ENCODE measurements at places on chromosomes 7 and 10.

GRCh38 chr7:31938650-31939049 is 131.6 kb downstream of the PDE1C start:
- no peak for DNase-seq

DNA sequence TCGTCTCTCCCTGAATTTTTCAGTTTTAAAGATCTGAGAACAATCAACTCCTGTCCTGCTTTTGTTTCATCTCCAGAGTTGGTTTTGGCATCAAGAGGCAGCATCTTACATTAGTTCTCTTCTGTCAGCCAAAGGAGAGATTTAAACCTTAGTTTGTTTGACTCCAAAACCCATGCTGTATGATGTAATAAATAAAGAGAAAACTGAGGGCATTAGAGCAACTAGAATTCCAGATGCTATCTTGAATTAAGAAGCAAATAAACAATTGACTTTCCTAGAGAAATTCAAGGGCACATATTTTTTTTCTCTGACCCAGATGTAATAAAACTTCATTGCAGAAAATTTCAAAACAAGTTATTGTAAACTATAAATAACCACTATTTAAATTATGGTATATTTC is 54.4 kb downstream of the INHBA start:
- DNase-seq: no peak

- no peak for DNase-seq
These were observed 321.2 kb downstream of the FRMD4A start for GRCh38 chr10:14009371-14010100.

GRCh38 chr10:121804460-121804859 is 123.4 kb downstream of the ATE1 start:
- DNase-seq: no peak

DNA sequence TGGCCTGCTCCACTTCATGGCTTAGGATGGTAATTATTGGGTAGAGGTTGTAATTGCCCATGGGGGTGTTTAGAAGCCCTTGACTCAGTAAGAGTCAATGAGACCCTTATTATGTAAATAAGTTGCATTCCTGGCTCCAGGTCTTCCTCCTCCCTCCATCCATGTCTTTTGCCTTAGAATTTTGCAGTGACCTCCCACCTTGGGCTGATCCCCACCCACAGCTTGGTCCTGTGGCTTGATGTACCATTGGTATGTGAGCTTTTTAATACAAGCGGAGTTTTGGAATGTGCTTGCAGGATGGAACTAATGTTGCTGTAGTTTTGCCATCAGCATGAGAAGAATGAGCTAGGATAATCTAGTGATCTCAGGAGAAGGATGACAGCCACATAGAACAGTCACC is 73.2 kb upstream of the DGKI start:
- no peak for DNase-seq

GRCh38 chr7:137774793-137775201 is 72.0 kb downstream of the DGKI start:
- DNase-seq: no peak

DNA sequence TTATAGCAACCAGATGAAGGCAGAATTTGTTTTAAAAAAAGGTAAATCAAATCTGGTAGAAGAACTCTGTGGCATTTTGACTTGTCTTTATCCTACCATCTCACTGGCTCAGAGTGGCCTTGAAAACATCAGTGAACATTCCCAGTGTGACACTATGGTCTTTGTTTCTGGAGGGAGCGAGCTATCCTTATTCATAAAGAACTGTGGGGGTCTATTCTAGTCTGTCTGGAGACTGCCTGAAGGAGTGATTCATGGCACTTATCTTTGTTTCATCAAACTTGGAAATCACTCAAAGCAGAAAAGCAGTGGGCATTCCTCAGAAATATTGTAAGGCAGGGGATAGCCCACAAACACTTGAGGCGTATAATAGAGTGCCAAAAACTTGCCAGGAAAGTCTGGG is 719.1 kb downstream of the PCDH15 start:
- DNase-seq: no peak

DNA sequence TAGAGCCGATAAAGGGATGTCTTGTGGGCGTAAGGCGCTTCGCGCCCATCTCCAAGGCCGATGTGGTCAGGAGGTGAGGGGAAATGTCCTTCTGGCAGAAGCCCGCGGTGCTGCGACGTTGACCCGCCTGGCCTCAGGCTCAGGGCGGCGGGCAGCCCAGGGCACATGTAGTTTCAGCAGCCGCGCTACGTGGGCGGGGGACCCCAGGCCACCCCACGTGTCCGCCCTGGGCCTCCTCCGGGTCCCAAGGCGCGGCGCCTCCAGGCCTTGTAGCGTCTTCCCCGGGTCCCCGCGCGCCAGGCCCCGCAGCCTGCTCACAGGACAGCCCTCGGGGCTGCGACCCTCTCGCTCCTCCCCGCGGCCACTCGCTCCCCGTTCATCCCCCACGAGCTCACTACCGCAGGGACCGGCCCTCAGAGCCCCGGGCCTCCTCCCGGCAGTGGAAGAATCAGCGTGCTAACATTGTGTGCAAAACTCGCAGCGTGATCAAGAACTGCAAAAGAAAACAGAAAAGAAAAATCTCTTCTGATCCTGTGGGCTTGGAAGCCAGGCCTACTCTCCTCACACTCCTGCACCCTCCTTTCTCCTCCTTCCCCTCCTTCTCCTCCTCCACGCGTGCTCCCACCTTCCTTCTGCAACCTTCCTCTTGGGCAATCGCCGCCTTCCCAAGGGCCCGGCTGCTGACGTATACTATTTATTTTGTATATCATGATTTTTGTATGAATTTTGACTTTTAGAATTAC is 4.4 kb upstream of the TBX20 start:
- no peak for DNase-seq

DNA sequence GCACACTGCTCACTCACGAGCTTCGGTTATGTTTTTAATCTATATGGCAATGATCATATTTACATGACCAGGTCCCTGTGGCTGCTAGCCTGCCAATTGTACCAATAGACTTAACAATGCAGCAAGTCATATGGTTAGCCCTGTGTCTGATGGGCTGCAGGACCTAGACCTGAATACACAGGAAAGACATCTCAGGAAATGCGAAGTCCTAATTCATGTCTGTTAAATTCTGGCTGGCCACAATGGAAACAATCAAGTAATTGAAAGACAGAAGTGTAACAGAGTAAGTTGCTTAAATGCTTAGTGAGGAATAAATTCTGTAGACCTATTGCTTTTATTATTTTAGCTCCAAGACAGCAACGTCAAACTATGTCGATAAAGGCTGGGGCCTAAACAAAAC is 112.4 kb upstream of the FZD8 start:
- no peak for DNase-seq

DNA sequence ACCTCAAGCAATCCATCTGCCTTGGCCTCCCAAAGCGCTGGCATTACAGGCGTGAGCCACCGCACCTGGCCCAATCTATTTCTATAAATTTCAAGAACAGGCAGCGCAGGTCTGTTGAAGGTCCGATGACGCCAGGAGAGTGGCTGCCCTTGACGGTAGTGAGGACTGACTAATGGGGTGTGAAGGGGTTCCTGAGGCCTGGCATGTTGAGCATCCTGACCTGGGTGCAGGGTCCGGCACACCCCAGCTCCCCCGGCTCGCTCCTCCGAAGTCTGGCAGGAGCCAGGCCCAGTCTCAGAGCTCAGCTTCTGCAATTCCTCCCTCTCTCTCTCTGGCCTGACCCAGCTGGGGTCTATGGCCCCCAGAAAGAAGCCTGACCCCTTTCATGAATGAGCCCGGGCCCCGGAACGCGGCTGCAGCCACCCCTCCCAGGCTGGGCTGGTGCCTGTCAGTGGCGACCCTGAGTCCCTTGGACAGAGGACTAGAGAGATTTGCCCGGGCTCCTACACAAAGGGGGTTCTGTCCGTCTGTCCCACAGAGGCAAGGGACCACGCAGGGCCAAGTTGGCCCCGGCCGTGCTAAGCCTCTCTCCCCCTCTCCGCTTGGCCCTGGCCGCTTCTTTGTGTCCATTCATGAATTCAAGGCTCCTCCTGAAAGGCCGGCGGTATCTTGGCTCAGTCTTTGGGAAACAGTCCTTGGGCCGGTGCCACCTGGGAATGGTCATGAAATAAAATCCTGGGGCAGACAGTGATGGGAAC is 18.8 kb downstream of the MMD2 start:
- DNase-seq: no peak

GRCh38 chr10:103547391-103547946 is 54.0 kb downstream of the NEURL1 start:
- DNase-seq: no peak

- DNase-seq: no peak
These were observed 14.7 kb upstream of the NXPH1 start for GRCh38 chr7:8418629-8419245.

GRCh38 chr7:70679661-70680060 is 452.3 kb upstream of the GALNT17 start:
- DNase-seq: no peak

- no peak for DNase-seq
These were observed 41.1 kb upstream of the GTF2IRD1 start for GRCh38 chr7:74412603-74413002.

- no peak for DNase-seq
These were observed 48.4 kb upstream of the PODXL start for GRCh38 chr7:131604841-131605279.

DNA sequence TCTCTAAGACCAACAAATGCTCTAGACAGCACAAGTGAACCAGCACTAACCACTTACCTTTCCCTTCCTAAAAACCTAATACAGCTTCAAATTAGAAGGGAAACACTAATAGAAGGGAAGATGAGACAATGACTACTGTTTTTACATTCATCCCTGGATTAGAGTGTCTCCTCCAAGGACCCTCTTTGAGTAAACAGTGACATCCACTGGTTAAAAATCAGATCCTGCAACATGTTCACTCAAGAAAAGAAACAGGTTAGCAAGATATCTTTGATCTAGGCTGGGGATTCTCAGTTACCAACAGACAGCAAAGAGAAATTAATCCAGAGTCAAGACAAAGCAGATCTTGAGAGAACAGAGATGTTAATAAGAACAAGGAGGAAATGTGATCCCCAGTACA is 177.7 kb upstream of the GHITM start:
- no peak for DNase-seq

GRCh38 chr7:137343281-137343841 is at the start of gene PTN:
Gene PTN, minus strand, starts transcription at chr7:137343733. Its CDS starts 88,760 bp downstream, at chr7:137254973.
- no peak for DNase-seq

- no peak for DNase-seq
These were observed 31.5 kb downstream of the NRF1 start for GRCh38 chr7:129642871-129643549.

DNA sequence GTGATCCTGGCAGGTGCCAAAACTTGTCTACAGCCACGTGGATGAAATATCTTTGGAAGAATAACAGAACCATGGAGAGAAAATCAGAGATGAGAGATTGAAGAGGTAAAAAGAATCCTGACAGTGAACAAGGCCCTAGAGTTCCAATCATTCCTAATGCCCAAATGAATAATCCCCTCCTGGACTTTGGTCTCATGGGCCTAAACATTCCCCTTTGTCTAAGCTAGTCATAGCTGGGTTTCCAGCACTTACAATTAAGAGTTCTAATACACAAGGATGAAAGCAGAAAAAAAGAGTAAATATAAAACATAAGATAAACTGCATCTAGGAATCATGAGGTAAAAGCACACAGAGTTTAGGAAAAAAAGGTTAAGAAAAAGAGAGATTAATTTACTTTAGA is 40.2 kb downstream of the ARHGAP12 start:
- no peak for DNase-seq

DNA sequence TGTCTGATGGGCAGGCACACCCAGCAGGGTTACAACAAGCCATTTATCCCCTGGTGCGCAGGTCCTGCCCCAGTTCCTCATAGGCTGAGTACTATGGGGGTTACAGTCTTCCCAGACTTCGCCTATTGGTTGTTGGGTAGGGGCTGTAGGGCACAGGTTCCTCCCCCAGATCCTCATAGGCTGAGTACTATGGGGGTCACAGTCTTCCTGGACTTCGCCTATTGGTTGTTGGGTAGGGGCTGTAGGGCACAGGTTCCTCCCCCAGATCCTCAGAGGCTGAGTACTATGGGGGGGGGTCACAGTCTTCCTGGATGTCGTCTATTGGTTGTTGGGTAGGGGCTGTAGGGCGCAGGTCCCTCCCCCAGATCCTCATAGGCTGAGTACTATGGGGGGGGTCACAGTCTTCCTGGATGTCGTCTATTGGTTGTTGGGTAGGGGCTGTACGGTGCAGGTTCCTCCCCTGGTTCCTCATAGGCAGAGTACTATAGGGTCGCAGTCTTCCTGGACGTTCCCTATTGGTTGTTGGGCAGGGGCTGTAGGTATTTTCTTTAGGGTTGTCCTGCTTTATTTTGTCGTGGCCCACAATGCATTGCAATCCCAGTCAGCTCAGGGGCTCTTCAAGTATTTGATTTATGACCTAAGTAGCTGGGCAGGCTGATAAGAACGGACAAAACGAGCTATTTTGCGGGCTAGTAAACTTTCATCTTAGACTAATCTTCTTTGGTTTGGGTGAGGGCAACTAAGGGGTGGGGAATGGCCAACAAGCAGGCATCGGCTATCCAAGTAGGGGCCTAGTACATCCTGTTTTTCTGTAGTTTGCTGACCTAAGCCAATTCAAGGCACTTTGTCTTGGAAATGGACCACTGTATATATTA is 3.4 kb downstream of the LRRC27 start:
- DNase-seq: no peak

DNA sequence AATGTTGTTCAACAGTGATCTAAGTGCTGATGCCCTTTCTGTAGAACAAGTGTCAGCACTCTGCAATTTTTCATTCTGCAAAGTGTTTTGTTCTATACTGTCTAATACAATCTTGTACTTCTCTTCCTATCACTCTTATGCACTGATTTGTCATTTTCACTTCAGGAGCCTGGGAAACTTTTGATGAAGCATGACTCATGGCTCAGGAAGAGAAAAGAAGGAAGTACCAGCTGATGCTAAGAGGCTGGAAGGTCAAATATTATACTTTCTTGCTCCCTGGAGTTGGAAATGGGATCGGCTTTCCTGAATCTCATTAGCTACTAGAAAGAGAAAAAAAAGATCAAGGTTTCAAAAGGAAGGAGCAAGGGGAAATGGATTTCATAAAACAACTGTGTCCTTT is 45.8 kb downstream of the DGKI start:
- DNase-seq: no peak

DNA sequence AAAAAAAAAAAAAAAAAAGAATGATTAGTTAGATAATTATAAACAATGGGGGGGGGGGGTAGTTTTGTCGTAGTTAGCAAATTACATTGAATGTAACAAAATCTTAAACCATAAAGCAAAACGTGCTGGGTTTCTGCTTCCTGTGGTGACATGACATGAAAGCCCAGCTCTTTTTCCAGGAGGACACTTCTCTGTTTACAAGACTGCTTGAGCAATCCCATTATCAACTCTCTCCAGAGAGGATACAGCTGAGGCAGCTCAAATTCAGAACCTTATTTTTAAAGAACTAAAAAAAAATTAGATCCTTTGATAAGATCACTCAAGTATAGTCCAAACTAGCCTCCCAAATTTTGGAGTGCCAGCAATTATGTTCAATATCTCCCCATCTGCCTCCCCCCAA is 58.6 kb downstream of the ADRB1 start:
- DNase-seq: no peak

- no peak for DNase-seq
These were observed 68.5 kb upstream of the DGKI start for GRCh38 chr7:137915266-137915665.

GRCh38 chr7:75789361-75789924 is 17.4 kb upstream of the CCL26 start:
- no peak for DNase-seq
